Cardiac muscle cell (in vitro differentiated cells and primary cell): ENCODE measurements at places on chromosomes 5 and 9.

- DNase-seq = no peak
Measured at GRCh38 chr5:35890021-35891020, 33.6 kb downstream of the IL7R start.

- peak; percentile 76 for DNase-seq
Measured at GRCh38 chr5:67941614-67942401, 273.7 kb upstream of the PIK3R1 start.

DNA sequence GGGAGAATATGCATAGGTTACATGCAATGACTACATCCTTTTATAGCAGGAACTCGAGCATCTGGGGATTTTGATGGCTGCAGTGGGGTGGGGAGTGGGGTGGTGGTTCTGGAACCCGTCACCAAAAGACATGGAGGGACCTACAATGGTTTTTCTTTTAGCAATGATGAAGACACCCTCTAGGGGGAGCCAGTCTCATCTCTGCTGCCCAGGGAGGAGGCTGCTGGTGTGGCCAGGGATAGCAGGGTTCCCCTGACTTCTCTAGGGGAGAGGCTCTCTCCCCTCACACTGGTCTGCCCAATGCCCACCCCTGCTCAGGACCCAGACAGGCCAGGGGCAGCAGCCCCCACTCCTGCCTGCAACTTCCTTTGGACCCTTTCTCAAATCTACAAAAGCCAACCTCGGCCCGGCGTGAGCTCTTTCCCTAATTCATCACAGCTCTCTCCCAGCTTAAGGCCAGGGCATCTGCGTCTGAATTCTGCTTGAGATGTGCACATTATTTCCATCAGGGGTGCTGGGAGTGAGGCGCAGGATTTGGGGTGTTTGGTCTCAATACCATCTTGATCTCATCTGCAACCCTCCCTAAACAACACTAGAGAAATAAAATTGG is 73.6 kb upstream of the RETREG1 start:
- peak; percentile 66 for DNase-seq

GRCh38 chr5:43674536-43674935 is 71.6 kb downstream of the NNT start:
- DNase-seq = no peak

- DNase-seq = peak; percentile 30
Measured at GRCh38 chr9:109143881-109144562, 23.0 kb downstream of the FRRS1L start.

DNA sequence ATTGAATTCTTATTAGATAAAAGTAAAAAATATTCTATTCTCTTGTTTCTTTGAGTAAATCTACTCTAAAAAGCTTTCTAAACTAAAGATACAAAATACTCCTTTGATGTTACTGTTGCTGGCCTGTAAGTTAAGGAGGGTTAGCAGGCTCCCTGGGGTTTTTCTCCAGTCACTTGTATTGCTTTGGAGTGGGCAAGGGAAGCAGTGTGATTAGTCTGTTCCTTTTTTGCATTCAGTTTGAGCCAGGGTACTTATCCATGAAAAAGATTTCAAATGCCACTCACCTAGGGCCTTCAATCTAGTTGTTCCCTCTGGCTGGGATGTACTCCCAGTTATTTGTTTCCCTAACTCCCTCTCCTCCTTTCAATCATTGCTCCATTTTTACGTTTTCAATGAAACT is 256.2 kb upstream of the SMC2 start:
- no peak for DNase-seq

GRCh38 chr5:154010660-154011059 is 28.1 kb downstream of the FAM114A2 start:
- DNase-seq = no peak

GRCh38 chr5:170363671-170364070 is 25.5 kb downstream of the KCNMB1 start:
- no peak for DNase-seq

GRCh38 chr5:119274767-119275130 is 81.1 kb upstream of the TNFAIP8 start:
- peak; percentile 62 for DNase-seq

- peak; percentile 18 for DNase-seq
Measured at GRCh38 chr5:1409381-1410110, 35.7 kb downstream of the SLC6A3 start.

- no peak for DNase-seq
Measured at GRCh38 chr5:80206282-80206681, 49.6 kb downstream of the SERINC5 start.

- DNase-seq = peak; percentile 81
Measured at GRCh38 chr9:133075925-133076630, 14.3 kb downstream of the CEL start.

- DNase-seq = no peak
Measured at GRCh38 chr5:132979367-132979940, 16.0 kb upstream of the AFF4 start.

DNA sequence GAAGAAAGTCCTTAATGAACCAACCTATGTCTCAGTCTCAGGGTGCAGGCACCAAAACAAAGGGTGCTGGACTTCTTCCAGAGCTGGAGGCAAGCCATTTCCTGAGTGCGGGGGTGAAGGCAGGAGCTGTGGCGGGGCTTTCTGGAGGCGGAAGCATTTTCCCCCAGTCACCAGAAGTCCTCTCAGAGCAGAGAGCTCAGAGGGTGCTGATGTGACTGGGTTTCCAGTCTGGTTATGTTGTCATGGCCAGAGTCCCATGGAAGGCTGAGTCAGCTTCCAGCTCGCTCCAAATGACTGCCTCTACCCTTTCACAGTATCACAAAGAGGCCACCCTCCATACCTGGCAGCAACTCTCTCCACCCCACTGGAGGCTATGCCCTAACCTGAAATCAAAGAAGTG is 86.0 kb downstream of the TRPC7 start:
- DNase-seq = no peak

DNA sequence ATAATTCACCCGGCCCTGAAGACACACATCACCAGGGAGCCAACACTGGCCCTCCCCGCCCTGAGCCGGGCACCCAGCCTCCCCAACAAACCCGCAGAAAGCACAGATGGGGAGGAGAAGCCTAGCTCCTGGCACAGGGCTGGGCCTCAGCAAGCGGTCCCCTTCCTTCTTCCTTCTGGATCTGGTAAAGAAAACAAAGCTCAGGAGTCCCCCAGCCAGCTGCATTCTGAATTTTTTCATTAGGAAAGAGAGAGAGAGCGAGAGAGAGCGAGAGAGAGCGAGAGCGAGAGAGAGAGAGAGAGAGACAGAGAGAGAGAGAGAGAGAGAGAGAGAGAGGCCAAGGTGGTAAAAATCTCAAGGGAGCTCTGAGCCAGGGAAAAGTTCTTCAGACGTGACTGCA is 195.7 kb downstream of the CRB2 start:
- no peak for DNase-seq

GRCh38 chr5:127373858-127374491 is 83.4 kb downstream of the MEGF10 start:
- no peak for DNase-seq

DNA sequence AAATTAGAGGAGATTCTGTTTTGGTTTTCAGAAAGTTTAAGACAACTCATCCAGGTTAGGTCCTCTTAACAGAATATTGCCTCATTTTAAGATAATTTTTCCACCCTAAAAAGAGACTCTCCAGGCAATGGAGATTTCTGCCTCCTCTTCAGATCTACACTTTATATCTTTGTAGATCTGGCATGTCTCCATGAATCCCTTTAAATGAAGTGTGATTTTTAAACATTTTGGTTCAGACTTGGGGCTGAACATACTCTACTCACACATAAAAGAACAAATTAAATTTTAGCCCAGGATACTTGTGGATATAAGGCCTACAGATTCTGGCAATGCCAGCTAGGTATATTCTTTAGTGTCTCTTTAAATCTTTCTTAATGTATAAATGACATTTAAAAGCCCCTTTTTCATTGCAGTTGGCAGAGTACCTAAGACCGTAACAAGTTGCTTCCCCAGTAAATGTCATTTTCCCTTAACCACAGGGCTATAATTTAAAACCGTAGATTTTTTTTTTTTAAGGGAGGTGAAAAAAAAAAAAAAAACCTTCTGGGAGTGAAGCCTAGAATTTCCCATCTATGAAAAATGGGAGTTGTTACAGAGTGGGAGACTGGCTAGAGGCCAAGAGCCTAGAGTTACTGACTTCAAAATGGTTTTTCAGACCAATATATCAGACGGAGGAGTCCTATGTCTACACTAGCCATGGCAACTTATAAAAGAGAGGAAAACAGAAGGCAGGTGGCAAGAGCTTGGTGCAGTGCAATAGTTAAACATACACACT is 207.8 kb upstream of the TARS1 start:
- peak; percentile 45 for DNase-seq

DNA sequence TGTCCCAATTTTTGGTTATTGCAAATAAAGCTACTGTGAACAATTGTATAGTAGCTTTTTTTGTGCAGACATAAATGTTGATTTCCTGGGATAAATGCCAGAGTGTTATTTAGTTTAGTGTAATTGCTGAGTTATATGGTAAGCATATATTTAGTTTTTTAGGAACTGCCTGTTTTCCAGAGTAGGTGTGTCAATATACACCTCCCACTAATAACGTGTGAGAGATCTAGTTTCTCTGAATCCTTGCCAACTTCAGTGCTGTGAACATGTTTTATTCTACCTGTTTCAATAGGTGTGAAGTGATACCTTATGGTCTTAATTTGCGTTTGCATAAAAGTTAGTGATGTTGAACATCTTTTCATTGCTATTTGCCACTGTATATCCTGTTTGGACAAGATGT is 9.1 kb upstream of the OR2S2 start:
- DNase-seq = no peak

DNA sequence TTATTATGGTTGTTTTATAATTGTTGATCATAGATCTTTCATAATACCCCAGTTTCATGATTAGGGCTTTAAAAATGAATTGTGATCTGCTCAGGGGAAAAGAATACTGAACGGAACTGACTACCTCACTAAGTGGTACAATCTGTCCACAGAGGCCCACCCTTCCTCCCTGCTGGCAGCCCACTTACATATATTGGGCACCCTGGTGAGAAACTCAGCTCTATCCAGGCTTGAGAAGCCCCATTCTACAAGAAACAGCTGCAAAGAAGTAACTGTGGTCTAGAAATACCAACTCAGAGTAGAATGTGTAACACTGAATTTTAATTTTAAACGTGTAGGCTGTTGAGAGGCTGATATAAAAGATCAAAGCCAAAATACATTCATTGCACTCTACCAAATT is 46.9 kb downstream of the TSSK1B start:
- no peak for DNase-seq

GRCh38 chr5:171635561-171636245 is 149.9 kb upstream of the SMIM23 start:
- no peak for DNase-seq

DNA sequence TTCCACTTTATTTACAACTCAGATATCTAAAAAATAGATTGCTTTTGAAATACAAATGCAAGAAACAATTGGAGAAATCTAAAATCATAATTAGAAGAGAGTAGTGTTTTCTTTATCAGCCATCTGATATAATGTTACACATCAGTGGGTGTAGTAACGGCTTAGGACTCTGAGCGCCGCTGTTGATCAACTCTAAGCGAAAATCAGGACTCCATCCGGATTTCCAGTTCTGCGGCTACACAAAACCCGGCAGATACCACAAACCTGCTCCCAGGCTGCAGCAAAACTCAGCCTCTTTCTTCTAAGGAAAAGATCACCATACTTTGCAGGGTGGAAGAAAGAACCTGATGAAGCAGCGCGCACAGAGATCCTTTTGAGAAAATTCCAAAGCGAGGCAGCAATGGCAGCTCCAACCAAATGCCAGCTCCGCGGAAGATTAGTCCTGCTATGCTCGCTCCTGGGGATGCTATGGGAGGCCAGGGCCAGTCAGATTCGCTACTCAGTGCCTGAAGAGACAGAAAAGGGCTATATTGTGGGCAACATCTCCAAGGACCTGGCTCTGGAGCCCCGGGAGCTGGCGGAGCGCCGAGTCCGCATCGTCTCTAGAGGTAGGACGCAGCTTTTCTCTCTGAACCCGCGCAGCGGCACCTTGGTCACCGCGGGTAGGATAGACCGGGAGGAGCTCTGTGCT is at the start of gene PCDHGA9:
TSS of gene PCDHGA9 (plus strand) at position 226 of the 691 bp plus-strand sequence. CDS start at position 401, 175 bp downstream.
- DNase-seq = peak; percentile 49

GRCh38 chr9:126436545-126437267 is 110.1 kb downstream of the MVB12B start:
- no peak for DNase-seq
